ENCODE measurements at places on chromosomes 6 and 20.

DNA sequence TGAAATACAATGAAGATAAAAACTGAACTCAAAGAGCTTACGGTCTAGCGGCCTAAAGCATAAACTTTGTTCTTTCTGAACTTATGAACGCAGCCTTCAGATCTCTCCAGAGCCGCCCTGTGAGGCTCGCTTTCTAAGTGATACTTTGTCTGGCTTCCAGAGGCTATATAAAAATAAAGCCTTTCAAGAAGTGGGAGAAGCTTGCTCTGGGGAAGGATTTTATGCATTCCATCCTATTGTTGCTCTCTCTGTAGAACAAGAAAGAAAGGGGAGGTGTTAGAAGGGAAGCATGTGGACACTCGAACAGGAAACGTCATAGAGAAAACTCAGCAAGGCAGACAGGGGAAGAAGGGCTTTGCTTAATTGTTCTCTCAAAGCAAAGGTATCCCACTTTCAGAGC, 77.0 kb downstream of the TBX18 start:
- H3K36me3 ChIP-seq = no peaks in the 10 kb centered on the region
- DNase-seq = no peak
- H3K4me1 ChIP-seq = no peaks in the 10 kb centered on the region
- H3K27ac ChIP-seq = no peak overlapping the region
- H3K4me3 ChIP-seq = no peak overlapping the region

GRCh38 chr20:8153281-8153908, 21.3 kb downstream of the PLCB1 start:
- peak; percentile 29 for DNase-seq
- H3K36me3 ChIP-seq = peaks cover 3% of the 10 kb centered on the region
- H3K27ac ChIP-seq = no peak overlapping the region

- H3K4me3 ChIP-seq = no peak overlapping the region
- DNase-seq = no peak
- H3K27me3 ChIP-seq = no peaks in the 10 kb centered on the region
- no peak overlapping the region for H3K27ac ChIP-seq
- H3K4me1 ChIP-seq = no peaks in the 10 kb centered on the region
These were observed 23.9 kb upstream of the TINAG start for GRCh38 chr6:54284161-54284860.

- peaks cover 12% of the 10 kb centered on the region for H3K4me1 ChIP-seq
- H3K27ac ChIP-seq = no peak overlapping the region
- peaks cover 96% of the 10 kb centered on the region for H3K27me3 ChIP-seq
- peaks cover 20% of the 10 kb centered on the region for H3K36me3 ChIP-seq
- peak overlapping the region; percentile 1 for H3K4me3 ChIP-seq
- DNase-seq = no peak
These were observed 12.9 kb upstream of the PRSS16 start for GRCh38 chr6:27234576-27234975.

DNA sequence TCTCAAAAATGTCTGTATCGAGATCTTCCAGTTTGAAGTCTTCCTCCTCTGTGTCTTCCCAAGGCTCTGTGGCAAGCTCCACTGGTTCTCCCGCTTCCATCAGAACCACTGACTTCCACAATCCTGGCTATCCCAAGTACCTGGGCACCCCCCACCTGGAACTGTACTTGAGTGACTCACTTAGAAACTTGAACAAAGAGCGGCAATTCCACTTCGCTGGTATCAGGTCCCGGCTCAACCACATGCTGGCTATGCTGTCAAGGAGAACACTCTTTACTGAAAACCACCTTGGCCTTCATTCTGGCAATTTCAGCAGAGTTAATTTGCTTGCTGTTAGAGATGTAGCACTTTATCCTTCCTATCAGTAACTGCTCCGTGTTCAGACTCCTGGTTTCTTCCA, 10.0 kb upstream of the DHX35 start:
- no peaks in the 10 kb centered on the region for H3K27me3 ChIP-seq
- no peak for DNase-seq
- H3K4me1 ChIP-seq = no peaks in the 10 kb centered on the region
- no peak overlapping the region for H3K4me3 ChIP-seq

DNA sequence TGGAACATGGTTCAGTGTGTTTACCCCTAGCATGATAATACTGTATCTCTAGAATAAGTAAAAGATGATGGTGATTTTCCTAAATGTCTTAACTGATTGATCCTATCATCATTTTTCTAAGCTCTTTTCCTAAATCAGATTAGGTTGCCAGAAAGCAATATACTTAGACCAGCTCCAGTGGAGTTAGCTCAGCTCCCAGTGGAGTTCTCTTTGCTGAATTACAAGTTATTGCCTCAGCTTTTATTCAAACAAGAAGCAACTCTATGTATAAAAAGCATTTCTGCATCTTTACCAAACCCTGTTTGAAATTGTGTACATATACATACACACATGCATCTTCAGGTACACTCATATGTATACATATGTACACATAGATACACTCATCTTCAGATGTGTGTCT, 44.9 kb downstream of the SNX9 start:
- H3K4me1 ChIP-seq = no peaks in the 10 kb centered on the region
- H3K27me3 ChIP-seq = no peaks in the 10 kb centered on the region
- no peak overlapping the region for H3K27ac ChIP-seq
- H3K36me3 ChIP-seq = peaks cover 6% of the 10 kb centered on the region

- peaks cover 2% of the 10 kb centered on the region for H3K4me1 ChIP-seq
- no peaks in the 10 kb centered on the region for H3K27me3 ChIP-seq
- H3K36me3 ChIP-seq = no peaks in the 10 kb centered on the region
- H3K27ac ChIP-seq = no peak overlapping the region
- no peak for DNase-seq
- H3K4me3 ChIP-seq = no peak overlapping the region
These were observed 117.2 kb upstream of the SLC22A16 start for GRCh38 chr6:110593637-110594036.

GRCh38 chr6:71388068-71388744, 99.6 kb downstream of the OGFRL1 start:
- no peaks in the 10 kb centered on the region for H3K36me3 ChIP-seq
- H3K27me3 ChIP-seq = peaks cover 9% of the 10 kb centered on the region
- no peak overlapping the region for H3K27ac ChIP-seq
- no peaks in the 10 kb centered on the region for H3K4me1 ChIP-seq

- no peaks in the 10 kb centered on the region for H3K27me3 ChIP-seq
- DNase-seq = no peak
- no peaks in the 10 kb centered on the region for H3K4me1 ChIP-seq
- H3K27ac ChIP-seq = no peak overlapping the region
These were observed 121.9 kb downstream of the SIM1 start for GRCh38 chr6:100342830-100343229.

DNA sequence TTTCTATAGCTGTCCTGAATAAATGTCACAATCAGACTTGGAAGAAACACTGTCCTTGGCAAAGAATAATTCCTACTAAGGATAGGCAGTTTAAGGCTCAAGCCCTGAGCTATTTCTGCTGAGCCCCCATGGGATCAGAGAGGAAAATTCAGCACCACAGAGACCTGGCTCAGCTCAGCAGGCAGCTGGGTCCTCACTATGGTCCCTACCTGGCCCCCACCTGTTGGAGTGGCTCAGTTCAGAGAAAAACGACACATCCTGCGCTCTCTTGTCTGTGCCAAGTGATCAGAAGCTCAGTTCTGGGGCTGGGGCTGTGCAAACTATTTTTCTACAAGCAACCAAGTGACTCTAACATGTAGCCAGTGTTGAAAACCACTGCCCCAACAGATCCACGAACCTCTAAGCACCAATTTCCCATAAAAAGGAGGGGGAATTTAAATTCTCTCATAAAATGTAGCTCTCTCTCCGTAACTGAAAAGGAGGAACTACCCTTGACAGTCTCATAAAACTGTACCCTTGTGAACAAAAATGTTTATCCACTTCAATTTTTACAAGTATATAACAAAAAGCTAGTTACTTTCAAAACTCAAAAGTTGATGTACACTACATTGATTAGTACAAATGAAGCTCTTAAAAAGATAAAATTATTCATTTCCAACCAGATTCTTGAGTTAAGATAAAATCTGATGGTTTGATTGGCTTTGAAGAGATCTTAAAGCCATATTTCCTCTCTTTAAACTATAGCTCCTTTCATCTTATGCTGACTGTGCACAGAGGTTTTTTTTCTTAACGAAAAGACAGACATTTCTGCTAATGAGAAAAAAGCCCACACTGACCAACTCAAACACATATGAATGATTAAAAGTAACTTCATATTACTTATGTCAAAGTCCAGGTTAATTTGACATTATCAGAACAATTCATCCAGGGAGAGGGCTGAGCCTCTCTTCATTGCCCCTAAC, 52.0 kb downstream of the KIF13A start:
- H3K36me3 ChIP-seq = no peaks in the 10 kb centered on the region
- no peak for DNase-seq
- no peak overlapping the region for H3K4me3 ChIP-seq
- no peaks in the 10 kb centered on the region for H3K4me1 ChIP-seq
- peaks cover 35% of the 10 kb centered on the region for H3K27me3 ChIP-seq

GRCh38 chr6:99603421-99604165, 3.0 kb upstream of the PRDM13 start:
- DNase-seq = no peak
- peaks cover 32% of the 10 kb centered on the region for H3K36me3 ChIP-seq
- peak overlapping the region; percentile 77 for H3K4me3 ChIP-seq
- H3K4me1 ChIP-seq = peaks cover 31% of the 10 kb centered on the region
- H3K27me3 ChIP-seq = peaks cover 100% of the 10 kb centered on the region

DNA sequence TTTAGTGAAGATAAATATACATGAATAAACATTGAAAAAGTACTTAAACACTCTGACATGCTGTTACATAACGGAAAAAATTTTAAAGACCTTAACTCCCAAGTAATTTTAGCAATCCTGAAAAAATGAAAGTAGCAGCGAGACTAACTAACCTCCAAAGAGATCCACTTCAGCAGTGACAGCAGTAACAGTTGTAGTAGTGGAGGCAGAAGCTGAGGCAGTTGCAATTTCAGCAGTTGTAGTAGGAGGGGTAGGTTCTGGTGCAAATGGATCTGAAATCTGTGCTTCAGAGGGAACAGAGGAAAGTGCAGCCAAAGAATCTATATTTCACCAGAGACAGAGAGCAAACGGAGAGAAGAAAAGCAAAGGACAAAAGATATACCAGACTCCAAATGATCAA, 88.8 kb downstream of the PRSS35 start:
- no peak overlapping the region for H3K4me3 ChIP-seq
- H3K27ac ChIP-seq = no peak overlapping the region
- no peaks in the 10 kb centered on the region for H3K27me3 ChIP-seq

Data from effector memory CD8-positive, alpha-beta T cell (primary cell).